ENCODE measurements at places on chromosomes 1 and 21.
A peak's percentile ranks its signal among the peaks of the same experiment; 100 is the strongest.

- no peak for DNase-seq
Measured at GRCh38 chr1:16352842-16353535, 709 bp upstream of the FBXO42 start.

- no peak for DNase-seq
Measured at GRCh38 chr21:27787046-27787445, 820.2 kb upstream of the ADAMTS5 start.

DNA sequence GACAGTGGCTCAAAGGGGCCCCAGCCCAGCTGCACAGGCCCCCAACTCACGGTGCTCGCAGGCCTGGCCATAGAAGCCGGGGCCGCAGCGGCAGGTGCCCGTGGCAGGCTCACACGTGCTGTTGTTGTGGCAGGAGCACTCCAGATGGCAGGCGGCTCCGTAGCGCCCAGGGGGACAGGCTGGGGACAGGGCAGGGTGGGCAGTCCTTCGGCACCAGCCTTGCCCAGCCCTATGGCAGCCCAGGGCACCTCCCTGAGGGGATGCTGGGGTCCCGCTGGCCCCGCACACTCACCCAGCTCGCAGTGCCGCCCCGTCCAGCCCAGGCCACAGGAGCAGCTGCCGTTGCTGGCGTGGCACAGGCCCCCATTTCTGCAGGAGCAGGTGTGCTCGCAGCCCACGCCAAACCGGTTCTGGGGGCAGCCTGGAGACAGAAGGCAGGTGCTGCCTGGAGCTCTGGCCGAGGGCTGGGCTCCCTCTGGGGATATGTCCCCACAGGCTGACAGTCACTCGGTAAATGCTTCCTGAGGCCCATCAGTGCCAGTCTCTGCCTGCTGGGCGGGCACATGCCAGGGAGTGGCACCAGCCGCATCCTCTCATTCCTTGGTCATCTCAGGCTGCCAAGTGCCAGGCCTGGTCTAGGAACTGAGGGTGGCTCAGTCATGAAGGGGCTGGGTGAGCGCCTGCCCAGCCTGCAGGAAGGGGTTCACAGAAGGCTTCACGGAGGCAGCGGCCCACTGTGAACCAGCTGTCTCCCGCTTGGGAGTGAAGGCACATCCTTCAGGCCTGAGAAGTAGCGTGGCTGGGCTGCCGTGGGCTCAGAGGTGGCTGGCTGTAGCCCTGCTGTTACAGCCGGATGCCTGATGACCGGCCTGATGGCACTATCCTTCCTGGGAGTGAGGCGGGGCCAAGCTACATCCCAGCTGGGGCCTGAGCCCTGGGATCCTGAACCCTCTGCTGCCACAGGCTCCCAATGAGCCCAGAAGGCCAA, 40.1 kb downstream of the ARHGEF16 start:
- DNase-seq, result peak; percentile 32

GRCh38 chr1:79364896-79365295, 358.4 kb upstream of the ADGRL4 start:
- DNase-seq, result no peak

DNA sequence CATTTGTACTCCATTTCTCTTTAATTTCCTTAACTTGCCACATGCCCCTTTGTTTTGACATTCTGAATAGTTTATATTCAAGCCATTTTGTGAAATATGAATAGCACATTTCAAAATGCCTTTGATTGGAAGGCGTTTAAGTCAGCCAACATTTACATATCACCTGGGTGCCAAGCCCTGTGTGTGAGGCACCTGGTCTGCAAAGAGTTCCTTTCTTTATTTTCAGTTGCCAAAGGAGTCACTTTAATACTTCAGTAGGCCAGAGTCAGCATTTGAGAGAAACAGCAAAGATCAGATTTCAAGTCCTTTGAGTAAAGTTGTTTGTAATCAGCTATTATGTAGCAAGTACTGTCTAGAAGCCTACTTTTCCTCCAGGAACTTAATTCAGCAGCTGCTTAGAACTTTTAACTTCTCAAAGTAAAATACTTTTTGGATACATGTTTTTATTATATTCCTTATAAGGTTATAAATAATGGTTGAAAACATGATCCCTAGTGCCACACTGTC, 70.8 kb downstream of the DTL start:
- no peak for DNase-seq
